ENCODE measurements at places on chromosomes 5 and 9.

DNA sequence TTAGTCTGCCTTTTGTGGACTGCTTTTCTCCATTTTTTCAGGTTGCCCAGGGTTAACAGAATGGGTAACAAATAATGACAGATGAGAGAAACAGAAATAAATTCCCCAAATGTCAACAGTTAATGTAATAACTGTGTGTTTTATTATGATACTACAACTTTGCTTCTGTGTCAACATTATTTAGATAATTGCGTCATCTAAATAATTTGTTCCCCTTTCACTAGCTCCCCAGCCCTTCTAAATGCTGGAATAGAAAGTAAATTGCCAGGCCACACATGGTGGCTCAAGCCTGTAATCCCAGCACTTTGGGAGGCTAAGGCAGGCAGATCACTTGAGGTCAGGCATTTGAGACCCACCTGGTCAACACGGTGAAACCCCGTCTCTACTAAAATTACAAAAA, 53.5 kb downstream of the RNF38 start:
- DNase-seq: no peak

DNA sequence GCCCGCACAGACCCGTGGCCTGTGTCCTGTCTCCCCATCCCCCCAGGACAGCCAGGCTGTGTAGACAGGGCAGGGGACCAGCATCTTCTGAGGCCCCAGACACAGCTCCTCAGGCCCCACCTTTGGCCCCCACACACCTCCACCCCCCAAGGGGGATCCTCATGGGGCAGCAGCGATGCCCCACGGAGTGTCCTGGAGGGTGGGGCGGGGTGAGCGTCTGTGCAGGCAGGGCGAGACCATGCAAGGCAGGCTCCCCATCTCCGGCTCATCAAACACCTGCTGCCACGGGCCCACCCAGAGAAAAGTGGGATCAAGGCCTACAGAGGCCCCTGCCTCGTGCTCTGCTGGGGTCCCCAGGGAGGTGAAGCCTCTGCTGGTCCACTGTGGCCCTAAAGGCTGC, 118.7 kb upstream of the FOXD4L5 start:
- no peak for DNase-seq

- DNase-seq: no peak
Observed at GRCh38 chr9:99436616-99437015, 214.5 kb downstream of the SEC61B start.

GRCh38 chr9:134138292-134138691, 2.4 kb downstream of the WDR5 start:
- DNase-seq: no peak

- DNase-seq: no peak
Observed at GRCh38 chr5:131367219-131367860, 103.5 kb downstream of the CDC42SE2 start.

GRCh38 chr5:170254056-170254455, 21.3 kb downstream of the C5orf58 start:
- peak; percentile 74 for DNase-seq

- DNase-seq: no peak
Observed at GRCh38 chr5:169149317-169149716, 151.6 kb downstream of the SLIT3 start.

GRCh38 chr9:119841016-119841415, 471.8 kb upstream of the BRINP1 start:
- DNase-seq: no peak

- DNase-seq: no peak
Observed at GRCh38 chr5:102759700-102760099, 4.6 kb downstream of the PAM start.

GRCh38 chr9:33433871-33434270, 13.5 kb downstream of the AQP3 start:
- DNase-seq: no peak

DNA sequence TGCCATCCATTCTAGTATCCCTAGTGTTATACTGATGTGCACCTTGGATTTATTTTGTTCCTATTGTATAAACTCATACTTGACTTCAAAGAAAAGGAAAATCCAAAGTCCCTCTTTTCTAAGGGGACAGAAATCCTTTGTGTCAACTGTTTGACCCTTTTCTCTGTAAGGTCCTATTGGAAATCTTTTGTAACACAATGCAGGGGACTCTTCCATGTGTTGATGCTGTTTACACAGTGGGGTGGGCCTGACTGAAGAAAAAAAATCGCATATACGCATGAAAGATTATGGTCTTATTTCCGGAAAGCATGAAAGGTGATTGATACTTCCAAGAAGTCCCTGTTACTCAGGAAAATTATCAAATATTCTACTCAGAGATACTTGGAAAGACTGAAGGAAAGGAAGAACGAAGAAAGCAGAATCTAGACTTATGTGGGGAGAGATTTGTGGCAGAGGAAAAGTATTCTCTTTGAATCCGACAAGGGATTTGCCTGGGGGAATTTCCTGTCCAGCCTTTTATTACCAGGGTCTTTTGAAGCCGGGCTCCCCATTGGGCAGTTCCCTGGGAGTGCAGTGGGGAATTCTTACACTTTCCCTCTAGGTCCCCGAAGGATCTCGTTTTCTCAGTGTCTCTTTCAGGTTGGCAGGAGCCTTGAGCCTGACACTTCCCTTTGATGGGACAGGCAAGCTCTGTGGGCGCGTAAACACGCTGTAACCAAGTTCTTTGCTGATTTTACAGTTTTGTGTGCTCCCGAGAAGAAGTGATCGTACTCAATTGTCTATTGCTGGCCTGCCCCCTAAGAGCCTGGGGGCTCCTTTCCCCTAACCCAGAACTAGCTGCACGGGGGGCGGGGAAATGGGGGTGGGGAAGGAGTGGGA, 779 bp upstream of the VCAN start:
- DNase-seq: no peak

DNA sequence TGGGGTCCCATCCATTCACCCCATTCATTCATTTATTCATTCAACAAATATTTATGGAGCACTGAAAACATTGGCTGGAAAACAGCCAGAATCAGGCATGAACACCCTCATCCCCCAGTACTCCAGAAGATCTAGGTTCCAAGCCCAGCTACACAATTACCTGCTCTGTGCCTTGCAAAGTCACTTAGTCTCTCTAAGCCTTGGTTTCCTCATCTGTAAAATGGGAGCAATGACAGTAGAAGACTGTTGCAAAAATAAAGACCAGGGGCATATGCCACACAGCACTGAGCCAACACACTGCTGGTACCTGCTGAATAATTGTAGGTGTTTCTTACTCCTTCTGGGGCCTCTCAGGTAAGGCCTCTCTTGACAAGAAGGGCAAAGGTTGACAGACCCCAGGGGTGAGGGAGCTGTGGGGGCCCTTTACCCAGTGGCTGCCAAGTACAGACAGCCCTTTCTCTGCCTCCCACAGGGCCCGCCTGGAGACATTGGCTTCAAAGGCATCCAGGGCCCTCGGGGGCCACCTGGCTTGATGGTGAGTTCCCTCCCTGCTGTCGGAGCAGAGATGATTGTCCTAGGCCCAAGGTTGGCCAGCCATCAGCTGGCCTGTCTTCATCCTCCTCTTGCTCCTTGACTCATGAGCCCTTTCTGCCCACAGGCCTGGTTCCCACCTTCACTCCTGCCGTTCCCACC, 22.6 kb upstream of the ORM1 start:
- no peak for DNase-seq

DNA sequence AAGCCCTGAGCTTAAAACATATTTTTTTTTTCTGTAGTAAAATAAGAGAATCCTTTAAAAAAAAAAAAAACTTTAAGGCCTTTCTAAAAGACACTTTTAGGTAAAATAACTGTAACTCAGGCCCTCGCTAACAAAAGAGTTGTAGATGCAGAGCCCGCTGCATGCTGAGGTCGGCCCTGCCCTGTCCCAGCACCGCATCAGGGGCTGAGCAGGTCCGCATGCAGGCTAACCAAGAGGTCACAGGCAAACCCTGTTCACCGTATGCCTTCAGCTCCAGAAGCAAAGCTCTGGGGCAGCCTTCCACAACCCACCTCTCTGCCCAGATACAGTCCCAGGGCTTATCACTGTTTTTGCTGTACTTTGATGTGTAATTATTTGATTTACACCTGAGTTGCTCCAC, 216.1 kb downstream of the GNA14 start:
- DNase-seq: no peak

DNA sequence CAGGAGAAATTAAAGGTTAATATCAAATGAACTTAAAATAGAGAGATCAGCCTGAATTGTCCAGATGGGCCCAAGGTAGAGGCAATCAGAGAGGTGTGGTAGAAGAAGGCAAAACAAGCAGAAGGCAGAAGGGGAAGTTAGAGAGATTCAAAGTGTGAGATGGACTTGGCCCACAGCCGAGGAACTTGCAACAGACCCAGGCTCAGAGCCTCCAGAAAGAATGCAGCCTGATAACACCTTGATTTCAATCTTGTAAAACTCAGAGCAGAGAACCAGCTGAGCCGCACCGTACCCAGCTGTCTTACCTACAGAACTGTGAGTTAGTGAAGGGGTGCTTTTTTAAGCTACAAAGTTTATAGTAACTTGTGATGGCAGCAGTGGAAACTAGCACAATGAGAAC, 190.9 kb downstream of the RFK start:
- DNase-seq: no peak

DNA sequence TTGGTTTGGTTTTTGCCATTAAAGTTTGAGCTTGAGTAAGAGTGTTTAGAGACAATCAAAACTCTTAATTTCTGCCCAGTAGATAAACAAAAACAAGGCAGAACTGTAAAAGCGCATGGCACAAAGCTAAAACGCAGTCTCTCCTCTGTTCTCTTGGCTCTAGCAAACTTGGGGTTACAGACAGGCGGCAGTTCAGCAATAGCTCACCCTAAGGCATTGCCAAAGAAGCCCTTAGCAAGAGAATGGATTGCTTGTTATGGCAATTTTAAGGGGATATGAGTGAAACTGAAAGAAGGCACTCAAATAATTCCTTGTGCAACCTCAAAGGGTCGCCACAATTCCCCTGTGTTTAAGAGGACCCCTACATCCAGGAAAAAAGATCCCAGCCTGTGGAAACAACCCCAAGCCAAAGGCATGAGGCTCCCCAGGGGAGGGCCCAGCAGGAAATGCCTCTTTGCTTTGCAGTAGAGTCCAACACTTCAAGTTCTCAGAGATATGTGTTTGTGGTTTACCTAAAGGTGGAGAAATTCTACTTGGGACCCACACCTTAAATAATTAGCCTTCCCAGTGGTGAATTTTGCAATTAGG, 317.0 kb upstream of the MPDZ start:
- DNase-seq: no peak

GRCh38 chr5:95048628-95049027, 236.3 kb downstream of the MCTP1 start:
- DNase-seq: no peak

DNA sequence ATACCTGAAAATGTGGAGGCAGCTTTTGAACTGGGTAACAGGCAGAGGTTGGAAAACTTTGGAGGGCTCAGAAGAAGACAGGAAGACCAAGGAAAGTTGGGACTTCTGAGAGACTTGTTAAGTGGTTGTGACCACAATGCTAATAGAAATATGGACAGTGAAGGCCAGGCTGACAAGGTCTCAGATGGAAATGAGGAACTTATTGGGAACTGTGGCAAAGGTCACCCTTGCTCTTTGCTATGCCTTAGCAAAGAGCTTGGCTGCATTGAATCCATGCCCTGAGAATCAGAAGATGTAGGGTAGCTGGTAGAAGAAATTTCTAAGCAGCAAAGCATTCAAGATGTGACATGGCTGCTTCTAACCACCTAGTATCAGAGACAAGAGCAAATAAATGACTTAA, 244.4 kb upstream of the ADRA1B start:
- no peak for DNase-seq

GRCh38 chr9:109792951-109793546, 13.1 kb downstream of the PALM2AKAP2 start:
- no peak for DNase-seq

DNA sequence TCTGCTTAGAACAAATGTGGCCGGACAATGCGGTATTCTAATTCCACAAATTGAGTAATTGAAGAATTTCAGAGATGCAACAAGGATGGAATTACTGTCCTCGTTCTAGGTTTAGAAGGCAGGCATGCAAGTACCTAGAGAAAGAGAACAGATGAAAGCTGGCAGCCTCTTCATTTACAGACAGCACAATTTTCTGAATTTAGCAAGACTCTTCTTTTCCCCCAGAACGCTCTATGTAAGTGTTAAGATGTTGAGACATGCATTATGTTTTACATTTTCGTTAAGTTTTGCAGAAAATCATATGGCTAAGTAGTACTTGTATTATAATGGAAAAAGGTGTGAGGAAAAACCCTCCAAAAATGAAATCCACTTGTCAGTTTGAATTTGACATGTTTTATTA, 259.5 kb upstream of the ARRDC3 start:
- no peak for DNase-seq

DNA sequence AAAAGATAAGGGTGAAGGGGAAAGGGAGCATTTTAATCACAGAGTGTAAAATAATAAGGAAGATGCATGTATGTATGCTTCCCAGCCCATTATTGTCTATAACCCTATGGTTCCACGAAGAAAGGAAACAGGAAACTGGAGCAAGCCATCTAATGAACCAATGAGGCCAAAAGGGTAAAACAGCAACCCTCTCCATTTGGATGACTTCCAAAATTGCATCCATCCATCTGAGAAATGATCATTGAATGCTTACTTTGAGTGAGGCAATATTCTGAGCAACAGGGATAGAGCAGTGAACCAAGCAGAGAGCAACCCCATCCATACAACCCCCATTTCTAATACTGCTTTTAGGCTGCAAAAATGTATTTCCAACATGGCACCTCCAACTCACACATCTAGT, 46.9 kb downstream of the ARL15 start:
- no peak for DNase-seq

- no peak for DNase-seq
Observed at GRCh38 chr9:72509053-72509452, 12.4 kb upstream of the TMC1 start.

DNA sequence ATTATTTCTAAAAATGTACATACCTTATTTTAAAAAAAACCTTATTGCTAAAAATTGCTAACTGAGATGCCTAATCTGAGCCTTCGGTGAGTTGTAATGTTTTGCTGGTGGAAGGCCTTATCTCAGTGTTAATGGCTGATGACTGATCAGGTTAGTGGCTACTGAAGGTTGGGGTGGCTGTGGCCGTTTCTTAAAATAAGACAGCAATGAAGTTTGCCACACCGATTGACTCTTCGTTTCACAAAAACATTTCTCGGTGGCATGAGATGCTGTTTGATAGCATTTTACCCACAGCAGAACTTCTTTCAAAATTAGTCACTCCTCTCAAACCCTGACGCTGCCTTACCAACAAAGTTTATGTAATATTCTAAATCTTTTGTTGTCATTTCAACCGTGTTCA, 14.7 kb downstream of the CENPK start:
- no peak for DNase-seq

DNA sequence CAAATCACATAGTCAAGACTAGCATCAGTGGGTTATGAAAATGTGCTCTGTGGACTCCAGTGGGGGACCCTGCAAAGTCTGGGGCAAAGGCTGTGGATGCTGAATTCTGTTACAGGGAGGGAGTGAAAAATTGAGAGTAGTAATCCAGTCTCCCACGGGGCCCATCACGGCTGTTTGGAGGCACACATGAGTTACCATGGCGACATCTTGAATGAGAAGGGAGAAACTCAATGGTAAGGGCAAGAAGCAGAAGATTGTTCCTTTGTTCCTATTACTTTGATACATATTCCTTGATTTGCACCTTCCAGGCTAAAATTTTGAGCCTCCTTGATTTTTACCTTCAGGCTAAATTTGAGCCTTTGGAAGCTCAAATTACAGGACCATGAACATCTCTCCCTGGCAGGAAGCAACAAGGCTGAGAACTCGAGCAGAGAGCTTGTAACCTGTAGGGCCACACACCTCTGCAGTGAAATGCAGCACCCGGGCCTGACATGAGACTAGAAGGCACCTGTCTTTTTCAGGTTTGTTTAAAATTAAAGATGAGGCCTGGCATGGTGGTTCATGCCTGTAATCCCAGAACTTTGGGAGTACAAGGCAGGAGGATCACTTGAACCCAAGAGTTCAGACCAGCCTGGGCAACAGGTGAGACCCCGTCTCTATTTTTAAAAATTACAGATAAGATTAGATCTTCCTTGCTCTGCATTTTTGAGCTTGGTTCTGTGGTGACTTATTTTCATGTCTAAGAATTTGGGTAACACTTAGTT, 31.0 kb upstream of the ZFR start:
- no peak for DNase-seq
